ENCODE measurements at places on chromosomes 11 and 22. TPM values are rescaled to one million over a fixed set of nuclear protein-coding genes. Genes with fewer than 3 reads are reported as not detected.

The TRIM48 gene
- not detected for total RNA-seq

The NAGA gene
- 13.9 TPM for total RNA-seq

GRCh38 chr22:48045369-48045768 lies 1282.9 kb downstream of the TBC1D22A start:
- H3K36me3 ChIP-seq = no peaks in the 10 kb centered on the region
- H3K4me1 ChIP-seq = no peaks in the 10 kb centered on the region
- no peak overlapping the region for H3K27ac ChIP-seq
- DNase-seq = no peak
- no peak overlapping the region for H3K4me3 ChIP-seq
- no peaks in the 10 kb centered on the region for H3K27me3 ChIP-seq

The SLC22A6 gene
- total RNA-seq = not detected

DNA sequence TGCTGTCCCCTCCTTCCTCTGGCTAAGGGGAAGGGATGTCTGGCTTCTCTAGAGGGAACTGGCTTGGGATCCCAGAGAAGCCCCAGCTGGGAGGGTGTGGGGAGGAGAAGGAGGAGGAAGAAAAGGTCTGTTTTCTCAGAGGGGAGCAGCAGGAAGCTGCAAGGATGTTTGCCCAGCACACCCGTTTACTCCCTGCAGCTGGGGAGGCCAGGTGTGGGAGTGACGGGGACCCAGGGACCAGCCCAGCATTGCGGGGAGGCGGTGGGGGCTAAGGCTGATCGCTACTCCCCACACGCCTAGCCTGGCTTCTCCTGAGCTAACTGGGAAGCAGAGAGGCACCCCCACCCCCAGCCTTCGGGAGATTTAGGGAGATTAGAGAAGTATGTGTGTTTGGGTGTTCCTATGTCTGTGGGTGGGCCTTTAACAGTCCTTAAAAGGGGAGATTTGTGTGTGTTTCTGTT lies 3.9 kb downstream of the CREB3L1 start:
- H3K4me1 ChIP-seq = peaks cover 12% of the 10 kb centered on the region
- no peak overlapping the region for H3K27ac ChIP-seq
- no peak for DNase-seq
- H3K36me3 ChIP-seq = no peaks in the 10 kb centered on the region
- peaks cover 4% of the 10 kb centered on the region for H3K27me3 ChIP-seq
- no peak overlapping the region for H3K4me3 ChIP-seq

DNA sequence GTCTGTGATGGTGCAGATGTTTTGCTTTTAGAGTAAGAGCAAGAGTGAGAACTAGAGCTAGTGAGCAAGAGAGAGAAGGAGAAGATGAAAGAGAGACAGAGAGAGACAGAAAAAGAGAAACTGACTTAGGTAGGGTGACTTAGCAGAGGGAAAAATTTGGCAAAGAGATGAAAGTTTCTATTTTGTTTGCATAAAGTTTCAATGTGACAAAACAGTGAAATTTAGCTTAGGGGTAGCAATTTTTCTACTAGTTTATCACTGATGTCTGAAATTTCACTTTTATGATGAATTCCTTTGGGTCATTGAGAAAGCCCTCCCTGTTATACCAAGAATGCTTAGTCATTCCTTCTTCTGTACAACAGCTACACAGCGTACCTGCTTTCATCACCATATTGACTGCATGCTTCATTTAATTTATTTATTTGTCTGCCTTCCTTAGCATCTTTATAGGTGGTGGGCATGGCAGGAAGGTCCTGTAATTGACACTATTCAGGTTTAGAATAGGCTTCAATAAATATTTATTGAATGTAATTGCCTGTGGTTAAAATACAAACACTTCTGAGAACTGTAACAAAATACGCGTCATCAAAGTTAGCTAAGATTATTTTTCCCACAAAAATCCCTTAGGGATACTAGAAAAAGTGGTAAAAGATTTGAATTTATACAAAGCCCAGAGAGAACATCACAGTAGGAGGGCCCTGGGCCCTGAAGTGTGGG lies 19.9 kb upstream of the CTSC start:
- H3K36me3 ChIP-seq = no peaks in the 10 kb centered on the region
- DNase-seq = no peak
- peaks cover 46% of the 10 kb centered on the region for H3K4me1 ChIP-seq

The MMP7 gene
- not detected for total RNA-seq

GRCh38 chr11:85783758-85784157 lies 27.2 kb downstream of the SYTL2 start:
- H3K36me3 ChIP-seq = no peaks in the 10 kb centered on the region
- no peaks in the 10 kb centered on the region for H3K27me3 ChIP-seq
- H3K4me1 ChIP-seq = peaks cover 11% of the 10 kb centered on the region
- DNase-seq = no peak

The MUC5AC gene
- not detected for total RNA-seq

GRCh38 chr11:117925198-117925925 lies 3.8 kb downstream of the TMPRSS13 start:
- no peak for DNase-seq
- H3K4me3 ChIP-seq = no peak overlapping the region
- H3K36me3 ChIP-seq = no peaks in the 10 kb centered on the region
- H3K27me3 ChIP-seq = peaks cover 5% of the 10 kb centered on the region
- H3K27ac ChIP-seq = no peak overlapping the region

GRCh38 chr11:43952401-43953342 lies 10.2 kb downstream of the C11orf96 start:
- H3K27ac ChIP-seq = no peak overlapping the region
- no peaks in the 10 kb centered on the region for H3K4me1 ChIP-seq
- H3K4me3 ChIP-seq = no peak overlapping the region
- no peaks in the 10 kb centered on the region for H3K36me3 ChIP-seq

DNA sequence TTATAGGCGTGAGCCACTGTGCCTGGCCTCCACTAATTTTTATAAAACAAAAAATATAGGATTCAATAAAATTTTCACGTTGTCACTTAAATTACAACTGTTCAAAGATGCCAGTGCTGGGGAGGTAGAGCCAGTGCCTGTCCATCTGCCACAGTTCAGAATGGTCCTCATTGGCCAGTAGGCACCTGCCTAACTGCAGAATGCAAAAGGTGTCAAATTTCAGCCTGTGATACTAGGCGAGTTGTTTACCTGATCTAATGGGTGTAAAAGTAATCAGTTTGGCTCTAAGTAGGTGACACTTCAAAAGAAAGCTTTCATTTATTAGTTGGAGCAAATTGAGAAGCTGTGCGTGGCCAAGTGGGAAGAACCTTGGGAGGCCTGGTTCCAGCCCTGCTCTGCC lies 2.4 kb downstream of the SMARCB1 start:
- DNase-seq = no peak
- H3K36me3 ChIP-seq = peaks cover 15% of the 10 kb centered on the region
- no peak overlapping the region for H3K27ac ChIP-seq
- H3K4me1 ChIP-seq = peaks cover 34% of the 10 kb centered on the region

- H3K27me3 ChIP-seq = no peaks in the 10 kb centered on the region
- H3K36me3 ChIP-seq = no peaks in the 10 kb centered on the region
- H3K4me1 ChIP-seq = no peaks in the 10 kb centered on the region
- no peak overlapping the region for H3K27ac ChIP-seq
These were observed 1698.3 kb upstream of the RAG2 start for GRCh38 chr11:38296211-38296776.

- no peaks in the 10 kb centered on the region for H3K36me3 ChIP-seq
- no peaks in the 10 kb centered on the region for H3K4me1 ChIP-seq
- no peak overlapping the region for H3K27ac ChIP-seq
- no peaks in the 10 kb centered on the region for H3K27me3 ChIP-seq
These were observed 84.1 kb downstream of the C22orf31 start for GRCh38 chr22:28977481-28977971.

- H3K4me3 ChIP-seq = no peak overlapping the region
- H3K4me1 ChIP-seq = no peaks in the 10 kb centered on the region
- no peak for DNase-seq
- H3K27ac ChIP-seq = no peak overlapping the region
- no peaks in the 10 kb centered on the region for H3K27me3 ChIP-seq
These were observed 22.6 kb downstream of the PDGFB start for GRCh38 chr22:39221999-39222686.

The CDC42EP1 gene
- total RNA-seq = not detected

- H3K27ac ChIP-seq = no peak overlapping the region
- H3K4me3 ChIP-seq = no peak overlapping the region
- no peaks in the 10 kb centered on the region for H3K36me3 ChIP-seq
- DNase-seq = no peak
- H3K4me1 ChIP-seq = no peaks in the 10 kb centered on the region
These were observed 256.5 kb downstream of the MN1 start for GRCh38 chr22:27545085-27545484.

Data from CD4-positive, alpha-beta memory T cell (primary cell).